Forelimb muscle (tissue), 1 donor: ENCODE measurements at places on chromosomes 12 and 14. TPM values are rescaled to one million over a fixed set of nuclear protein-coding genes. Genes with fewer than 3 reads are reported as not detected.

- DNase-seq: no peak
Measured at GRCh38 chr12:52151837-52152783, 39.7 kb downstream of the KRT80 start.

- DNase-seq: no peak
Measured at GRCh38 chr14:93073910-93074769, 41.6 kb downstream of the ITPK1 start.

Gene MYH7
- polyA plus RNA-seq: 932 TPM

Gene NAV3
- polyA plus RNA-seq: 14.0 TPM
